ENCODE measurements at places on chromosomes 6 and 20. TPM values are rescaled to one million over a fixed set of nuclear protein-coding genes. Genes with fewer than 3 reads are reported as not detected.

Gene ESR1
- 4.4 TPM for total RNA-seq

Gene EPPIN
- not detected for total RNA-seq

Gene MTFR2
- 5.1 TPM for total RNA-seq

Gene SLC17A2
- not detected for total RNA-seq

Gene KCNS1
- not detected for total RNA-seq

Gene TRIM40
- total RNA-seq: not detected

Gene HRH3
- not detected for total RNA-seq

Gene VGLL2
- not detected for total RNA-seq

Gene KCNQ5
- 0.17 TPM for total RNA-seq

Gene REPS1
- total RNA-seq: 47.3 TPM

Gene AVP
- total RNA-seq: 4.3 TPM

Gene RHAG
- total RNA-seq: not detected

Gene SLC24A3
- total RNA-seq: 7.5 TPM

Gene FABP7
- not detected for total RNA-seq

Gene NKX2-4
- not detected for total RNA-seq

Gene SUN5
- not detected for total RNA-seq

Gene MEP1A
- not detected for total RNA-seq

Gene GHRH
- not detected for total RNA-seq

Gene RRAGD
- 31.6 TPM for total RNA-seq

Gene TP53RK
- total RNA-seq: 20.1 TPM

Gene MRAP2
- 0.44 TPM for total RNA-seq

Gene ZC3H12D
- total RNA-seq: 5.8 TPM

Gene SNX14
- total RNA-seq: 61.8 TPM

Gene COL12A1
- total RNA-seq: 534 TPM

Gene TREML1
- not detected for total RNA-seq

Gene TMEM74B
- total RNA-seq: not detected

Gene STK4
- total RNA-seq: 71.4 TPM

Gene DEFB110
- not detected for total RNA-seq

Gene LY86
- total RNA-seq: 111 TPM

Gene TRIM15
- not detected for total RNA-seq

Gene PNPLA1
- total RNA-seq: not detected

Gene WFDC5
- total RNA-seq: not detected

Gene PTCHD4
- 0.98 TPM for total RNA-seq

Gene GOPC
- 29.1 TPM for total RNA-seq

Gene SLCO4A1
- 30.9 TPM for total RNA-seq

Gene ARFGEF3
- total RNA-seq: 1.5 TPM

Gene SCAF8
- total RNA-seq: 35.7 TPM

Gene CD109
- 59.8 TPM for total RNA-seq

Gene IPCEF1
- total RNA-seq: 0.82 TPM

Gene TGIF2
- total RNA-seq: 12.1 TPM

Gene GATA5
- not detected for total RNA-seq

Gene RSPO3
- total RNA-seq: 2.3 TPM

Gene DPPA5
- not detected for total RNA-seq

Gene RBM24
- total RNA-seq: 4.1 TPM

Gene REM1
- total RNA-seq: 1.4 TPM

Gene TRAPPC3L
- 0.33 TPM for total RNA-seq

Gene ID4
- 88.7 TPM for total RNA-seq

Gene CPNE1
- total RNA-seq: 50.6 TPM

Gene RXRB
- total RNA-seq: 17.3 TPM

Gene LY6G6D
- not detected for total RNA-seq

Gene SLC2A10
- total RNA-seq: 14.9 TPM

Gene RAET1G
- total RNA-seq: 0.82 TPM

Gene LRRC73
- total RNA-seq: not detected
